ENCODE measurements at places on chromosomes 7 and 10.

DNA sequence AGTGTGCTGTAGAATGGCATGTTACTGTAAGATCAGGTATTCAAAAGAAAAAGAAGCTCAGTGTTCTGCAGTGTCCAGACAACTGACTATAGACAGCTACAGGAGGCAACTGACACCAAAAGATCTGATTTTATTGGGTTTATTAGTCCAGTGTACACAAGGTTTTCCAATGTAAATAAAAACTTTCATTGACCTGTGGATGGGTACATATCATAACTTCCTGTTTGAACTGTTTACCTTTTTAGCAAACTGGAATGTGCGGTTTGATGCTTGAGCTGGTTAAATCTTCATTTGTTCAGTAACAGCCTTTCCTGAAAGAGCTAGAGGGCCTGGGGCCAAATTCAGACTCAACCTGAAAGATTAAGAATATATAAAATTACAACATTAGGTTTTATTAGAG is 172.6 kb upstream of the SP8 start:
- DNase-seq, result no peak

DNA sequence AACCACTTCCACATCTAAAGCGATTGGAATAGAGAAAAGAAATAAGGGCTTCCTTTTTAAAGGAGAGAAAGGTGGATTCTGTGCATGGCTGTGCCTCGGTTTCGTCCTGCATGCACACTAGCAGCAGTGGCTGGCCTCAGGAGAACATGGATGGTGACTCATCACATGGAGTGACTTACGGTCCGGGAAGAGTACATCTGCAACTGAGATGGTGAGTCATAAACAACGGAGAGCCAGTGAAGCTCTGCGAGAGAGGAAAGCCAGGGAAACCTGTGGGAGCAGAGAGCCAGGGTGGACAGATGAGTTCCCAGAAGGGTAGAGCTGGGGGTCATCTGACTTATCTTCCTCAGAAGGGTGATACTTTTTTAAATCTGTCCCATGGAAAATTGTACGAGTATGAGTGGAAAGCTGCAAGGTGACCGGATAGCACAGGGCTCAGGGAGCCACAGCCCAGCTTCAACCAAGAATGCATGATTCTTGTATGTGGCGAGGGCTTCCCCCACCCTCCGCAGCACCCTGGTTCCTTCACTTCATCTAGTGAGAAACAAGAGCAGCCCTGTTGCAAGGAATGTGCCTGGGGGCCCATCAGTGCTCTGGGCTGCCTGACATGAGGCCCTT is 259.1 kb downstream of the KLF6 start:
- no peak for DNase-seq

DNA sequence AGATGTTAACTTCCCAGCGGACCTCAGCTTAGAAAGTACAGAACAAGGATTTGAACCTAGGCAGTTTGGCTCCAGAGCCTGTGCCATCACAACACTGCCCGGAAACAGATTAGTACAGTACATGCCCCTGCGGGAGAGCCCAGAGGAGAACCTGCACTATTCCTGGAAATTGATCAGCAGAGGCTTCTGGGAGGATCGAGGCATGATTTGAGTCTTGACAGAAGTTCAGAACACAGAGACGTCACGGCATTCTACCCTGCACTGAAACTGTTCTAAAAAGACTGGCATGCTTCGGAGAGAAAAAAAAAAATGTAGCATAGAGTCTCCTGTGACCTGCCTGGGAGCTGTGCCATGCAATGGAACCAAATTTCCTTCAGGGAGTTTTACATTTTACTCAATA is 9.2 kb upstream of the IL6 start:
- no peak for DNase-seq

DNA sequence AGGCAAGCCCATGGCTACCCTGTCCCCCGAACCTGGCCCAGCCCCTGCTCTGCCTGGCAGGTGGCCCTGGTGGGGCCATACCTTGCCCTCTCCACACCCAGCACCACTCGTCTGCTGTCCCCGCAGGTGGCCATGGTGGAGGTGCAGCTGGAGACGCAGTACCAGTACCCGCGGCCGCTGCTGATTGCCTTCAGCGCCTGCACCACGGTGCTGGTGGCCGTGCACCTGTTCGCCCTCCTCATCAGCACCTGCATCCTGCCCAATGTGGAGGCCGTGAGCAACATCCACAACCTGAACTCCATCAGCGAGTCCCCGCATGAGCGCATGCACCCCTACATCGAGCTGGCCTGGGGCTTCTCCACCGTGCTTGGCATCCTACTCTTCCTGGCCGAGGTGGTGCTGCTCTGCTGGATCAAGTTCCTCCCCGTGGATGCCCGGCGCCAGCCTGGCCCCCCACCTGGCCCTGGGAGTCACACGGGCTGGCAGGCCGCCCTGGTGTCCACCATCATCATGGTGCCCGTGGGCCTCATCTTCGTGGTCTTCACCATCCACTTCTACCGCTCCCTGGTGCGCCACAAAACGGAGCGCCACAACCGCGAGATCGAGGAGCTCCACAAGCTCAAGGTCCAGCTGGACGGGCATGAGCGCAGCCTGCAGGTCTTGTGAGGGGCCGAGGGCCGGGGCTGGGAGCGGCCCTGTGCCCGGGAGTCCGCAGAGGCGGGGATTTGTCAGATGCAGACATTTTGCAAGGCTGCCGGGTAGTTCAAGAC is 13.2 kb downstream of the ORAI2 start:
- no peak for DNase-seq

DNA sequence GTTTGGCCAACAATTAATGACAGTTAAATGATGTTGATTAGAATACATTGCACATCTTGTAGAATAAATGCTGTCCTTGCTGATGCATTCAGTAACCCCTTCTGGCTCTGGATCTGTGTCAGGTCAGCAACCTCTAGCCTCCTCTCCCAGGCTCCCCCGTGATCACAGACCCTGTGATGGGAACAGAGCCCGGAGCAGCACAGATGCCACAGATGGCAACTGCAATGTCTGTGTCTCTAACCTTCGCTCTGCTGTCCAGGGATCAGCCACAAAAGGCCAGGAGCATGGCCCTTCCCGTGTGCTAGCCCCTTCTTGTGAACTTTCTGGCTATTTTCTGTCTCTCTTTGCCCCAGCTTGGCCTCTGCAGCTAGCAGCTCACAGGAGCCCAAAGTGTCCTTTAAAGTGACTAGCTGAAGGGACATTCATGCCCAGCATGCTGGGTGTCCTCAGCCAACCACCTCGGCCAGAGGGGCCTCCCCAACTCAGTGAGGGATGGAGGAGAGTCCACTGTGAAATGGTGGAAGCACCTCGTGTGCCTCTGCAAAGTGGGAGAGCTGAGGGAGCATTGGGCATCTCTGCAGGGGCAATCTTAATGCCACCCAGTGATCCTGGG is 167.0 kb upstream of the TCERG1L start:
- DNase-seq, result no peak

DNA sequence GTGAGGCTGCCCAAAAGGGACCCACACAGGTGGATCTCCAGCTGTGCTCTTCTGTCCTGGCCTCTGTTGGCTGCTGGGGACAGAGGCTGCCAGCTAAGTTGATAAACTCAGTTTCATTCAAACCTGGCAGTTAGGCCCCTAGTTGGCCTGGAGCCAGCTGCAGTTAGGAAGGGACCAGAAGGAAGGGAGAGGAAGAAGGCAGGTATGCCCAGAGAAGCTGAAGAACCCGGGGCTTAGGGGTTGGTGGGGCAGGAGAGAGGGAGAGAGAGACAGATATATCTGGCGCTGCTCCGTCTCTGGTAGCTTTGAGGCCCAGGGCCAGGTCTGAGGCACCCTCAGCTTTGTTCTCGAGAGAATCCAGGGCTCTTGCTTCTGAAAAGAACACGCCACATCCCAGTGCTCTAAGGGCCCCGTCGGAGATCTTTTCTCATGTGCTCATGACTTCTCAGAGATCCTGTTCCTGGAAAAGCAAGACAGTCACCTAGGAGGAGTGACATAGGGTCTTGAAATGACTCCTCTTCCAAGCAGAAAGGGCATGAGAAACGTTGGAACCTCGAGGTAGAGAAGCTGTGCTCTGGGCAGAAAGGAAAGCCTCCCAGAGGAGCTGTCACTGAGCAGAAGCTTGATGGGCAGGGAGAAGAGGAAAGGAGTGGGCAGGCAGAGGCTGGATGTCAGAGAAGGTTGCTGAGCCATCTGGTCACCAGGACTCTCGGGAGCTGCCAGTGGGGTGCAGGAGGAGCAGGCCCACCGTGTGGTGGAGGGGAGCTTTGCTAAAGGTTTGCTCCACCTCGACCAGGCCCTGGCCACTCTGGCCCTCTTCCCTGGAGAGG is 153.6 kb downstream of the ARHGAP21 start:
- no peak for DNase-seq

DNA sequence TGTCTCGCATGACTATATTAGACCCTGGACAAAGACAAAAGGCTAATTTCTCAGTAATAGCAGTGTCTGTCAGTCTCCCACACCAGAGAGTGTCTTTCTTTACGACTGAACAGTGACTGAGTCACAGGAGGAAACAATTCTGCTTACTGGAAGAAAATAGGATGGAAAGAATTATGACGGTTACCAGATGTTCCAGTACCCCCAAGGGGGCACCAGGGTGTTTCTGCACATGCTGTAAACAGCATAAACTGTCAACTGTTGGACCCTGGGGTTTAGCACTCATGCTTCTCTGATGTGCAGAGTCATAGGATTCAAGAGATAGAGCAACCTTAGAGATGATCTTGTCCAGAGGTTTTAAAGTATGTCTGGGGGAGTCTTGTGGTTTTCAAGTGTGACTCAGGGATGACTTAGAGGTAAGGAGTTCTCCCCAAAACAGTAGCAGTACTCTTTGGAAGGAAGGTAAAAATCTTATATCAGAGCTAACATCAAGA is 291.7 kb downstream of the THSD7A start:
- DNase-seq, result peak; percentile 66

Data from KBM-7 (cell line).